Common myeloid progenitor, CD34-positive (primary cell): ENCODE measurements at places on chromosomes 6 and 20.

DNA sequence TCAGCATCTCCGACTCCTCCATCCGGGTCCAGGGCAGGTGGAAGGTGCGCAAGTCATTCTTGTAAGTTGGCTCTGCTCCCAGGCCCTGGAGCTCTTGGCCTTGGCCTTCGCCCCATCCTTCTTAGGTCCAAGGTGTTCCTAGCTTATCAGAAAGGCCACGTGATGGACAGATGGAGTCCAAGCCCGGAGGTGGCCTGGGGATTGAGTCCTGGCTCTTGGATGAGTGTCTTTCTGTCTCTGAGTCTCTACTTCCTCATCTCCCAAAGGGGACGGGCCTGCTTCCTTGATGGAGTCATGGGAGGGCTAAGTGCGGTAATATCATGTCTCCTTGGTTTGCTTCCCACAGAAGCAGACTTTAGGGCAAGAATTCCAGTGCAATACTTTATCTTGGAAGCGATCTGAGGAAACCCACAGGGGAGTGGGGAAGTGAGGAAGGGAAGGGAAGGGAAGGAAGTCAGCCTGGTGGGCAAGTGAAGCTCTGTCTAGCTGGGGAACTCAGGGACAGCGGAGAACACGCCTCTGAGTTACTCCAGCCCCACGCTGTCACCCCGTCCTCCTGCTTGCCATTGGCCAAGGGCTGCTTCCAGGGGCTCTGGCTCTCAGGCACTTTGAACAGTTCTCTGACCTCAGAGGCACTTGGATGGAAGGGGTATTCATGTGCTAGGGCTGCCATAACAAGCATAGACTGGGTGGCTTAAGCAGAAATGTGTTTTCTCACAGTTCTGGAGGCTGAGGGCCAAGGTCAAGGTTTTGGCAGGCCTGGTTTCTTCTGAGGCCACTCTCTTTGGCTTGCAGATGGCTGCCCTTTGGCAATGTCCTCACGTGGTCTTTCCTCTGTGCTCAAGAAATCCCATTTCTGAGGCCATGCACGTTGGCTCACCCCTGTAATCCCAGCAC lies 4.8 kb downstream of the LBP start:
- DNase-seq, result no peak

DNA sequence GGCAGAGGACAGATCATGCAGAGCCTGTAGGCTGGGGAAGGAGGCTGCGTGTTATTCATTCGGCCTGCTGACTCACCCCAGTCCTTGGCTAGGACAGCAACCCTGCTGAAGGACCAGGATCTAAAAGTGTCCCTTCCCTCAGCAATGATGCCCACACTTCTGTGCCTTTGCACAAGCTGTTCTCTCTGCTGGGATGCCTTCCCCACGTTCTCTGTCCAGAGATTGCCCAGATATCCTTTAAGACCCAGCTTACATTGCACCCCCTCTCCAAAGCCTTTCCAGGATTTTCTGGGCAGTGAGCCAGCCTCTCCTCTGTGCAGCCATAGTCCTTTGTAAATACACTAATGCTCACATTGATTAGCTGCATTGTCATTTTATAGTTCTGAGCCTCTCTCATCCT lies 99.3 kb upstream of the CHD6 start:
- DNase-seq, result no peak

DNA sequence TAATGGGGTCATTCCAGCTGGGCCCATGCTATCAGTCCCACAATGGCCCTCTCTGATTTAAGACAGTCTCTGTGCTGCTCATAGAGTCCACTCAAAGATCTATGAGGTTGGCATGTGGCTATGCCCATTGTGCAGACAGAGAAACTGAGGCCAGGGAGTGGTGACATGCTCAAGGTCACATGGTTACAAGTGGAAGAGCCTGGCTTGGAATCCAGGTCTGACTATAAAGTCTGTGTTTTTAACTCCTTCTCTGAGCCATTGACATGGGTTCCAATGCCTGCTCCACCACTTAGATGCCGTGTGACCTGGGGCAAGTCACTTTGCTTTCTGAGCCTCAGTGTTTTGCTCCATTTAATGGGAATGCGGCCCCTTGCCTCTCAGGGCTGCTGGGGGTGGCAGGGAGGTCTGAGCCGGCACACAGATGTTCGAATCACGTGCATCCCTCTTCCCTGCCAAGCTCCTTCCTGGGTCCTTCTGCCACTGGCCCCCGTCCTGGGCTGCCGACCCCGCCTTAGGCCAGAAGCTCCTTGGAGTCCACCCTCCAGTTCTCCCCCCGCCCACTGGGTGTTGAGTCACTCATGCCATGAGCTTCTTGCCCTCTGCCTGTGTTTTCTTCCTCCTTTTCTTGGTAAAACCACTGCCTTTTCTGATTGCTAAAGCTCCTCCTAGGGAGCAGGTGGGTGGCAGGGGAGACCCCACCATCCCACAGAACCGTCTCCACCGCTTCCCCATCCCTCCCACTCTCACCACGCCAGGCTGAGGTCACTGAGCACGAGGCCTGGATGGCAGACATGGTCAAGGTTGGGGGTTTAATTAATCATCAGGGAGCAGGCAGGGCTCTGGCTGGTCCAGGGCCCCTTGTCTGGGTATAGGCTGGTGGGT lies 35.7 kb downstream of the CEBPB start:
- peak; percentile 53 for DNase-seq

DNA sequence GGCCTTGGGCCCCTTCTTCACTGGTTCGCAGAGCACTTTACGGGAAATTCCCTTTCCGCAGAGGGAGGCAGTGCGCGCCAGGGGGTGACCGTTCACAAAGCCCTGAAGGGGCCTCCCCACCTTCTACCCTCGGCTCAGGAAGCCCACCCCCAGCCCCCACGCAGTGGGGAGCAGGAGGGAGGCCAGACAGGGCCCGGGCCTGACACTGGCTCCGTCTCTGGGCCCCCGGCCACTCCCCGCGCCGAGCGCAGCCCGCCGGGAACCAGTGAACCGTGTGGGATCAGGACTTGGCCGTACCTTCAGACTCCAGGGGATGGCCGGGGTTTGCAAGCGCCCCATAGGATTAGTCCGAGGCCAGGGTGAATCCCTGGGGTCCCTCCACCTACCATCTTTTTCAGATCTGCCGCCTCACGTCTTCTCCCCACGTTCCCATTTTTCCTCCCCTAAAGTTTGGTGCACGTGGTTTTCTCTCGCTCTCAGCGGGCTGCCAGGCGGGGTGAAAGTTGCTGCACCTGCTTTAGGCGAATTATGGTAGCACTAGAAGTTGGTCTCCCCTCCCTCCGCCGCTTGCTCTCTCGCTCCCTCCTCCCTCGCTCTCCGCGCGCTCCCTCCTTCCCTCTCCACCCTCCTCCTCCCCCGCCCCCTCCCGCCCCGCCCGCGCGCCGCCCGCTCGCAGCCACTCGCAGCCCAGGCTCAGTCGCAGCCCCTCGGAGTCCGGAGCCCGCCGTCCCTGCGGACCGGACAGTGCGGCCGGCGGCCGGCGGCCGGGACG lies at the start of gene FOXP4:
Gene FOXP4, plus strand, starts transcription at position 679 of the 772 bp plus-strand sequence. CDS start 19,380 bp downstream, outside the sequence.
- peak; percentile 94 for DNase-seq

GRCh38 chr6:122098201-122098678 lies 301.2 kb upstream of the HSF2 start:
- no peak for DNase-seq

- no peak for DNase-seq
These were observed 45.2 kb upstream of the NT5E start for GRCh38 chr6:85404564-85405174.

- DNase-seq, result no peak
These were observed 79.8 kb upstream of the KCNK16 start for GRCh38 chr6:39402239-39402751.

DNA sequence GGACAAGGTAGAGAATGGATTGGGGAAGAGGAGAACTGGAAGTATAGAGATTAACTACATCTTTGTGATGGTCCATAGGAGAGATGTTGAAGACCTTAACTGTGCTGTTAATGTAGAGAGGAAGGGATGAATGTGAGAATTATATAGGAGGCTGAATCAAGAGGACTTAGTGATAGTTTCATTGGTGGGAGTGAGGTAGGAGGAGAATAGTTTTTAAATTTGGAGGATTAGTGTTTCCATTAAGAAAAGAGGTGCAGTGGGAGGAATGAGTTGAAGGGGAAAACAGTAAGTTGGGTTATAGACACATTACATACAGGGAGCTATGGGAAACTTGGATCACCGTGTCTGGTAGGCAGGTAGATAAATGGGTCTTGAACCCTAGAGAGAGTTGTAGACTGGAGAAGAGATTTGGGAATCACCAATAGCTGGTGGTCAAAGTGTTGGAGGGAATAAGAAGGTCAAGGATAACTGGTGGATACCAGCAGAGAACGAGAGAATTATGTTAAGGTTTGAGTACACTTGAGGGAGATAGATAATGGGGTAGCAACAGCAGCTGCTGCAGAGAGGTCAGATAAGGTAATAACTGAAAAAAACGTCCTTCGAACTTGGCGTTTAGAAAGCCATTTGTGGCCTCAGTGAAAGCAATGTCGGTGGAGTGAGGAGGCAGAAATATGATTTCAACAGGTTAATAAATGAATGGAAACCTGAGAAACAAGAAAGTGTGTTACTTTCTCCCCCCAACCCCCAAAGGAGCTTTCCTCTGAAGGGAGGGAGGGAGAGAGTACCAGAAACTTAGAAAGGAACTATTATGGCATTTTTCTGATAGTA lies 3.1 kb downstream of the C6orf89 start:
- DNase-seq, result no peak

DNA sequence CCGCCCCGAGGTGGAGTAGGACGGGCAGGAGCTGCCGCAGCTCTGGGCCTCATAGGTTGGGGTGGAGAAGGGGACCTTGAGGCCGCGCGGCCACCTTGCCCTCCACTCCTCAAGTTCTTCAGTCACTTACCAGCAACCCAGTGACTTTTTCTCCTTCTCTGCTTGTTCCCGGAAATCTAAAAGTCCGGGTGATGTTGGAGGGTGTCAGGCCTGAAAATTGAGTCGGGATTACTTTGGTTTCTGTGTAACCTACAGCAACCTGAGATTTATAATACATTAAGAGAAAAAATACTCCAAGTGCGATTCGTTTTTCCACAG lies 338 bp downstream of the RWDD1 start:
- DNase-seq, result no peak

DNA sequence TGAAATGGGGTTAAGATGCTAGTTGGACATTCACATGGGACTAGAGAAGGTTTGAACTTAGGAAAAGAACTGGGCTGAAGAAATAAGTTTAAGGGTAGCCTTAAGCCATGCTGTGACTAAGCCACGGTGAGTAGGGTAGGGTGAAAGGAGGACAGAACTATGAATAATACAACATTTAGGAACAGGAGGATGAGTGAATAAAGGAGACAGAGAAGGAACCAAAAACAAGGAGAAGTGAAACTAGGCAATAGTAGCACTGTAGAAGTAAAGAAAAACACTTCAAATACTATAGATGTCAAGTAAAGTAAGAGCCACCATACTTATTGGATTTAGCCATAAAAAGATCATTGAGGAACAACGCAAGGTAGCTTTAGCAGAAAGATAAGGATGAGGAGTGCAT lies 111.2 kb downstream of the KCNQ5 start:
- no peak for DNase-seq

DNA sequence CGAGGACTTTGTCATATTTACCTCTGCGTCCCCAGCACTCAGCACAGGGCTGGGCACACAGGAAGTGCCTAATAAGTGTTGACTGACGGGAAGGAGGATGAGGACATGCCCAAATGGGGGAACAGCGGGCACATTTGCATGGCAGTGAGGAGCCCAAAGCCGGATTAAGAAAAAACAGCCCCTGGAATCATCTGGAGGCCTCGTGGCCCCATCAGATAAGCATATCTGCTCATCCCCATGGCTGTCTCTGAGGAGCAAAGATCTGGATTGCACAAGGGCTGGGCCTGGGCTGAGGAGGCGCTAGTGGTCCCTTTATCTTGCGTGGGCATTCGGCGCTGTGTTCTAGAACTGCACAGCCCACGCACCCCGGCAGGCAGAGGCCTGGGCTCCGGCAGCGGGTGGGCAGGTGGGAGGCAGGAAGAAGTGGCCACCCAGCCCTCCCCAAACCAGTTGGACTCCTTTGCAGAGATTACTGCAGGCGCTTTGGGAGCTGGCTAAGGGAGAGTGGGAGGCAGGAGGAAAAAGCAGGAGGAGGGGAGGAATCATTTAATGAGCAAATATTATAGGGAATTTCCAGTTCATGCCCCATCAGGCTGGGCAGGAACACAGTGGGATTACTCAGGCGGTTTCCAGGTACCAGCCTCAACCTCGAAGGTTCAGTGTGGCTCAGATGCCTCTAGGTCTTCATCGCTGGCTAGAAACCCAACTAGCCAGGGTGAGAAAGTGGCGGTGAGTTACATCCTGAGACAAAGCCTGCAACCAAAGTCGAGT lies 108.1 kb downstream of the CEBPB start:
- no peak for DNase-seq

- no peak for DNase-seq
These were observed 28.9 kb upstream of the SLC22A3 start for GRCh38 chr6:160319246-160319645.

- no peak for DNase-seq
These were observed 62.8 kb upstream of the TFB1M start for GRCh38 chr6:155377061-155377460.

GRCh38 chr20:21387528-21387927 lies 9.8 kb downstream of the NKX2-4 start:
- no peak for DNase-seq

DNA sequence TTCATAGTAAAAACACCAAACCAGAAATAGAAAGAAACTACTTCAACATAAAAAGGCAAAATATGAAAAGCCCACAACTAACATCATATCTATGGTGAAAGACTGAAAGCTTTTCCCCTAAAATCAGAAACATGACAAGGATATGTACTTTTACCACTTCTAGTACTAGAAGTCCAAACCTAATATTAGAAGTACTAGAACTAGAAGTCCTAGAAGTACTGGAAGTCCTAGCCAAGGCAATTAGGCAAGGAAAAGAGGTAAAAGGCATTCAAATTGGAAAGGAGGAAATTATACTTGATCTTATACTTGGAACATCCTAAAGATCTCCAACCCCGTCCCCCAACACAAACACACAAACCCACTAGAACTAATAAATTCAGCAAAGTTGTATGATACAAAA lies 74.9 kb downstream of the TASP1 start:
- DNase-seq, result no peak

DNA sequence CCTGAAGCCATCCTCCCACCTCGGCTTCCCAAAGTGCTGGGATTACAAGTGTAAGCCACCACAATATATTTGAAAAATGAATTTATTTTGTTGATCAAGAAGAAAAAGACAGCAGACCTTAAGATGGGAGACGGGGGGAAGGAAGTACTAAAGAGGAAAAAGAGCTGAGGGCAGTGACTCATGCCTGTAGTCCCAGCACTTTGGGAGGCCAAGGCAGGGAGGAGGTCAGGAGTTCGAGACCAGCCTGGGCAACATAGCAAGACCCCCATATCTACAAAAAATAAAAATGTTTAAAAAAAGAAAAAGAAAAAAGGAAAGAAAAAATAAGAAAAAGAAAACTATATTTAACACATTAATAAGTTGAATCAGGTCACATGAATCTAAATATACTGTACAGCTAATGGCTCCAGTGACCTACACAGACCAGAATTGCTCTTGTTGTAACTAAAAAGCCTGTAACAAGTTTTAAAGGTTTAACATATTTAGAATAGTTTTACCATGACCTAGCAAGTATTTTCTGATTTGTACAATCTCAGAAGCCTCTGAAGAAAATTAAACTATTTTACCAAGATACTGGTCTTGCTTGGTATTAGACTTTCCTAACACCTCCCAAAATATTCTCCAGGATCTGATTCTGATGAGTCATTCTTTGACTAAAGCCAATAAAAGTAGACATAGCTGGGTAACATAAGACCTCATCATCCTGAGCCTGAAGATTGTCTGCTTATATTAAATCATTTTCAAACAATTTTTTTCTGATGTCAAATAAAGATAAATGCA lies 4.3 kb upstream of the AKIRIN2 start:
- DNase-seq, result no peak

- peak; percentile 81 for DNase-seq
These were observed 476 bp downstream of the MEA1 start for GRCh38 chr6:43013097-43013842.

GRCh38 chr6:163711615-163712565 lies 297.4 kb downstream of the QKI start:
- peak; percentile 68 for DNase-seq

- peak; percentile 75 for DNase-seq
These were observed 28.9 kb upstream of the CCR6 start for GRCh38 chr6:167093922-167094432.
